ENCODE measurements at places on chromosomes 5 and 9. TPM values are rescaled to one million over a fixed set of nuclear protein-coding genes. Genes with fewer than 3 reads are reported as not detected.

- H3K36me3 ChIP-seq = no peaks in the 10 kb centered on the region
- peak within 1 kb of the TSS; percentile 51 for H3K4me3 ChIP-seq
- H3K27me3 ChIP-seq = peaks cover 47% of the 10 kb centered on the region
- no peak within 1 kb of the TSS for H3K27ac ChIP-seq
- DNase-seq = no peak
Measured at GRCh38 chr5:141121563-141121962, at the start of gene PCDHB4. Gene PCDHB4, plus strand, starts transcription at chr5:141121818. Its CDS starts 181 bp downstream, at chr5:141121999.

GRCh38 chr5:69415584-69415958 lies 655 bp downstream of the MARVELD2 start:
- H3K4me1 ChIP-seq = peaks cover 12% of the 10 kb centered on the region
- DNase-seq = no peak
- H3K27me3 ChIP-seq = no peaks in the 10 kb centered on the region
- H3K4me3 ChIP-seq = peak overlapping the region; percentile 74

DNA sequence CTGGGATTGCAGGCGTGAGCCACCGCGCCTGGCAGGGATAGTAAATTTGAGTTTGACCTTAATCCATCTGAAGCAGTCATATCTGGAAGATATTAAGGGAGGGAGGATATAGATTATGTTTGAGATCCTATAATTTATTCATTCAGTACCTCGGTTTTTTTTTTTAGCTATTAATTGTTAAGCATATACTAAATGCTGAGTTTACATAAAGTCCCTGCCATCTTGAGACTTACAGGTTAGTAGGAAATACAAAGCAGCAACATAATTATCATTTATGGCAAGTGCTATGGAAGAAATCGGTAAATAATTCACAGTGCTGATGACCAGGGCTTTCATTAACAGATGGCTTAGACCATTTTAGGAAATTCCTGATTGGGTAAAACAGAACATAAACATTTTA lies 66.5 kb upstream of the FCHO2 start:
- H3K27me3 ChIP-seq = no peaks in the 10 kb centered on the region
- no peak for DNase-seq
- H3K27ac ChIP-seq = no peak overlapping the region
- H3K4me3 ChIP-seq = no peak overlapping the region

The PCDHA4 gene
- total RNA-seq = 0.11 TPM

The ZBTB6 gene
- total RNA-seq = 6.0 TPM
